ENCODE measurements at places on chromosomes 12 and 14. TPM values are rescaled to one million over a fixed set of nuclear protein-coding genes. Genes with fewer than 3 reads are reported as not detected.

Gene FAM222A
- 4.0 TPM for total RNA-seq

Gene PRICKLE1
- total RNA-seq = 0.15 TPM

Gene KRT78
- not detected for total RNA-seq

Gene ANKRD33
- not detected for total RNA-seq

Gene DHRS2
- total RNA-seq = not detected

Gene TMEM132D
- total RNA-seq = not detected

Gene TGFB3
- total RNA-seq = 12.3 TPM

- DNase-seq = no peak
Measured at GRCh38 chr14:60227291-60227690, 21.7 kb upstream of the PPM1A start.

DNA sequence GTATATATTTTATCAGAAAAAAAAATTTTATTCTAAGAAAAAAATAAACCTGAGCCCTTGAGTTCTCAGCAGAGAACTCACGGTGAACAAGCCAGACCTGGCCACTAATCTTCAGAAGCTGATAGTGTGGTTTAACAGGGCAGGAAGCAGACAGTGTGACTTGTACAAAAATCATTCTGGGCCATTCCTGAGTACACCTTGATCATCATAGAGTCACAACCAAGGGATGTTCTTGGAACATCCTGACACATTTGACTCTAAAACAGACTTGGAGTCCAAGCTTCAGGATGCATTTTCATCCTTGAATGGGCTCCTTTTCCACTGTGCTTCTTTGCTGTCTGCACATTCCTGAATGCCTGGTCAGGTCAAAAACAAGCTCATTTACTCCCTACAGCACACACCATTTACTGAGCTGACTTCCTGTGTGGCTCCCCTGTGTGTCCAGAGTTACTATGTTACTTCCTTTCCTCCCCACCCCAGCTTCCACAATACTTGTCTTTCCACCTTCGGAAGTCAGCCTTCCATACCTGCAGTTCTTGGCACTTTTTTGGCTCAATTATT is 112.0 kb downstream of the ANO6 start:
- DNase-seq = no peak

GRCh38 chr12:96057986-96058553 is 22.7 kb upstream of the LTA4H start:
- no peak for DNase-seq

DNA sequence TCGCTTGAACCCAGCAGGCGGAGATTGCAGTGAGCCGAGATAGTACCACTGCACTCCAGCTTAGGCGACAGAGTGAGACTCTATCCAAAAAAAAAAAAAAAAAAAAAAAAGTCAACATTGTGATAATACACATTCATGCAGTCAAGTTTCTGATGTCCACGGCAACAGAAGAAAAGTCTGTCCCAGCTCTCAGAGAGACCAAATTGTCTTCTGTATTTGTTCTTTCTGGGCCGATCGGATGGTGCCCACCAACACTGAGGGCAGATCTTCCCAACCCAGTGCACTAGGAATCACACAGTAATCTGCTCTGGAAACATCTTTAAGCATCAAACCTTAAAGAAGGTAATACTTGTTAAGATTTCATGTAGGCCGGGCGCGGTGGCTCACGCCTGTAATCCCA is 31.6 kb downstream of the EAPP start:
- DNase-seq = no peak

DNA sequence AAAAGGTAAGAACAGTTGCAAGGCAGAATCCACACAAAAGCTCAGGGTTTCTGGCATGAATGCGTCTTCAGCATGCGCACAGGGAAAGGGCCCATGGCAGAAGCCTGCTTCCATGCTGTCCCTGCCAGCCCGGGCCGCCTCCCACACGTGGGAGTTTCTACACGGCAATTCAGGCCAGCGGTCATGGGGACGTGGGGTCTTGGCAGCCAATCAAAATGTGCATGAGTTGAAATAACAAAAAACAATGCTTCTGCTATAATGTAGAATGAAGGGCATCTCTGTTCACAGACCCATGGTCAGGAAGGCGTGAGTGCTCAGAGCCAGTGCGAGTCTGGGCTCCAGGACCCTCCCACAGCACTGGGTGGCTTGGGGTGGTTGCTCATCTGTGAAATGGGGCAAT is 28.6 kb downstream of the AMN start:
- no peak for DNase-seq

- DNase-seq = peak; percentile 27
Measured at GRCh38 chr14:92846162-92846897, 52.2 kb downstream of the GOLGA5 start.

DNA sequence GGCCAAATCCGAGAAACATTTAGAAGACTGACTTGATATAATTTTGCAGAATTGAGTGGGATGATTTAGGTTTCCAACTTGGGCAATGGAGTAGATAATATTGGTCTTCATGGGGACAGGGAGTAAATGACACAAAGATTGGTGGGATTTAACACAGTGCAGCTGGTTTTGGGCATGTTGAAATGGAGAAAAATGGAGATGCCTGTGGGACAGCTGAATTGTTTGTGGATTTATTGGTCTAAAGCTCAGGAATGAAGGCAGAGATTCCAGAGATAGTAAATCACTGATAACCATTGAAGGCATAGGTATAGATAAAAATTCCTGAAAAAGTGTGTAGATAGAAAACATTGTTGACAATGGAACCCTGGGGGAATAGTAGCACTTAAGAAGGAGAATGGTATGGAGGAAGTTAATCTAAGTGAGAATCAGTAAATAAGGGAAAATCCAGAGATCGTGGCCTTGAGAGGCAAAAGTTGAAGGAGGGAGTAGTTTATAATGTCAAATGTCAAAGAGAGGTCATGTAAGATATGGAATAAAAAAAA is 120.9 kb upstream of the ATP2B1 start:
- DNase-seq = no peak

DNA sequence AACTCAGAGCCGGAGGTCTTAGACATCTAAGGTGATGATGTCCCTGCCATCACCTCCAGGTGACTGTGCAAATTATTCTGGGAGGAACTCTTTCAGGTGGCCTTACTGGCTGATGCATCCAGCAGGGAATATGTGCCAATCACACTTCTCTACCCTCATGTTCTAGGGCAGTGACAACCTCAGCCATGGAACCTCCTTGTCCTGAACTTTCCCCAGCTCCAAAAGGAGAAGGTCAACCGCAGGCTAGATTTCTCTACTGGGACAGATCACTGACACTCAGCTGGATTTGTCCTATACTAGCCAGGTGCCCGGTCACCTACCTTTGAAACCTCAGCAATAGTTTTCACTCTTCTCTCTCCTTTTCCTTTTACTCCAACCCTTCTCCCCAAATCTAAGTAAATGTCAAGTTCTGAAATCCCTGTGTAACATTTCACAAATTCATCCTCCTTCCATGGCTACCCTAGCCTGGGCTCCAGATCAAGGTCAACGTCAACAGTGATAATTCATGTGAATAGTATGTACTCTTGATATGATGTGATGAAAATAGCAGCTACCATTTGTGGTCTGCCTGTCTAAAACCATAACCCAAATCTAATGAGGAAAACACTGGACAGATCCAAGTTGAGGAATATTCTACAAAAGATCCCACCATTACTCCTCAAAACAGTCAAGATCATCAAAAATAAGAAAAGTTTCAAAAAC is 115.0 kb upstream of the EGLN3 start:
- DNase-seq = no peak

DNA sequence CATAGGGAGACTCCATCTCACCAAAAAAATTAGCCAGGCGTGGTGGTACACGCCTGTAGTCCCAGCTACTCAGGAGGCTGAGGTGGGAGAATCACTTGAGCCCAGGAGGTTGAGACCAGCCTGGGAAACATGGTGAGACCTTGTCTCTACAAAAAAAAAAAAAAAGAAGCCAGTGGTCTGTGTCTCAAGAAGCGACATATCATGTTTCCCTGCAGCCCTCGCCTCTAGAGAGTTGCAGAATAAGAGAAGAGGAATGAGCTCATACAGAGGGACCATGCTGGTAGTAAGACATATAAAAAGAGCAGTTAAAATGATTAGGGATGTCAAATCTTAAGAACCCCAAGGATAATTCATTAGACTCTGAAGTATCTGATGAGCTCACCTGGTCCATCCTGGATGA is 39.4 kb upstream of the BICDL1 start:
- no peak for DNase-seq

Data from natural killer cell (primary cell).